ENCODE measurements at places on chromosomes 12 and 14.
A peak's percentile ranks its signal among the peaks of the same experiment; 100 is the strongest.

GRCh38 chr12:117498256-117498655 is 136.8 kb upstream of the NOS1 start:
- DNase-seq: no peak

DNA sequence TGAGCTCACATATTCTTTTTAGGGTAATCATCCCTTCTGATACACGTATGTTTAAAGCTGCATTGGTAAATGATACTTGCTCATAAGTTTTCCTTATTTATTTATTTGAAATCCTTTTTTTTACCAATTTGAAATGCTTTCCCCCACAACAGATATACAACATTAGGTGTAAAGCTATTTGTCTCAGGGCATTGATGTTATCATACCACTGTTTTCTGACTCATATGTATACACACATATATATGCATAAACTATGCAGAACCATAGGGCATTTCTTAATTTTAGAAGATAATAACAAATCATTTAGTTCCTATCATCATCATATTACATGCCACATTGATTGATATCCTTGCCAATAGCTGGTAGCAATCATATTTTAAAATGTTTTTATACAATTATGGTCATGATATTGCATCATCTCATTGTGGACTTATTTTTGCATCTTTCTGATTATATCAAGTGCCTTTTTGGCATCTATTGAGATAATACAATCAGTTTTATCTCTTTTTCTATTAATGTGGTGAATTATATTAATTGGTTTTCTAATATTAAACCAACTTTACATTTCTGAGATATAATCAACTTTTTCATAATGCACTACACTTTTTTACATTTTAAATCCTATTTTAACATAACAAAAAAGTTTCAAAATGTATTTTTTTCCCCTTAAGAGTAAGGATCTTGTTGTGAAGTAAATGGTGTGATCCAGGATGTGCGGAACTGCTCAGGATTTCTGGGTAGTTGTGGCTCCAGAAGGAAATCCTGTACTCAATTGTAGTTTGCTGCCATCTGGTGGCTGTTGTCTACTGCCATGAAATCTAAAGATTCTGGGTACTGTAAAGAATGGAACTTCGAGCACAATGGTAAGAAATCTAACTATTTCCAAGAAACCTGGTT is 16.7 kb downstream of the OR9K2 start:
- peak; percentile 9 for DNase-seq

DNA sequence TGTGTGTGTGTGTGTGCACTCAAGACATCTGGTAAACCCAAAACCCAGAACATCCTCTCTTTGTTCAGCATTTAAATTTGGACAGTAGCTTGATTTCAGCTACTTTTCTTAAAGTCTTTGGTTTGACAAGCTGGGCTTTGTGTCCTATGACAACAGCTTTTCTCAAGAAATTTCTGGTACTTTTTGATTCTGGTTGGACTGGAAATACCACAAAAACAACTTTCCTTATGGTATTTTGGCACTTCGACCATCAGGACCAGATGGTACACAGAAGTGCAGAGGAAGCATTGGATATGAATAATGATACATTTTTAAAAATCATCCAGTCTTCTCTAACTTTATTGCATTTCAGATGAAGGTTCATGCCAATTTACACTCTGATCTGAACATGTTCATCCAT is 286.6 kb upstream of the FLRT2 start:
- DNase-seq: no peak

DNA sequence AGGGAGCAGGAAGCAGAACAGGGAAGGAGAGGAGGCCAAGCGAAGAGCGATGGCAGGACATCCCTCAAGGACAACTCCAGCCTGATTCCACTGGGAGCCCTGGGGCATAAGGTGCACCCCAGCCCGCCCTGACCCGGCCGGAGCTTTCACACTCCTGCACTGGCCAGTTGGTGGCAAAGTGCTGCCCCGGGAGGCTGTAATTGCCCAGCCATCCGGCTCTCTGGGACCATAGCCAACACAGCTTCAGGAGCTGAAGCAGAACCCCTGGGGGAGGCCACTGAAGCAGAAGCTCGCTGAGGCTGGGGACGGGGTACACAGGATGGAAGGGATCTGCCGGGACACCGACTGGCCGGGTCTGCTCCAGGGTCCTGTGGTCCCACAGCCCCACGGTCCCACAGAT is 41.9 kb upstream of the BEGAIN start:
- DNase-seq: no peak

- DNase-seq: no peak
These were observed 104.0 kb upstream of the ATF1 start for GRCh38 chr12:50659690-50660424.

DNA sequence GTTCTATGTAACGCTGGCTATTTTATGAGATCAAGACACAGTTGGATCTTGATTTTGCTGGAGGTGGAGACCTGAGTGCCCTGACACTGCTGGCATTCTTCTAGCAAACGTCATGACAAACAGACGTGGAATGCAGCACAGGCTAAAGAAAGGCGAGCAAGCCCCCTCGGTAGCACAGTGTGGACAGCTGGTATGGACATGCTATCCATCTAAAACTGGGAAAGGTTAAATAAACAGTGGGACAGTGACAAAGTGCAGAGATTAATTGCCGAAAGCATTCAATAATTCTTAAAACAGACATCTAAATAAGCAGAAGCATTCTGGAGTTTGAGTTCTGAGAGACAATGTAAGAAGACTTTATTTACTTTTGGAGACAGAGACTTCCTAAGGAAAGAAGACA is 237.2 kb downstream of the FBXL14 start:
- DNase-seq: no peak

DNA sequence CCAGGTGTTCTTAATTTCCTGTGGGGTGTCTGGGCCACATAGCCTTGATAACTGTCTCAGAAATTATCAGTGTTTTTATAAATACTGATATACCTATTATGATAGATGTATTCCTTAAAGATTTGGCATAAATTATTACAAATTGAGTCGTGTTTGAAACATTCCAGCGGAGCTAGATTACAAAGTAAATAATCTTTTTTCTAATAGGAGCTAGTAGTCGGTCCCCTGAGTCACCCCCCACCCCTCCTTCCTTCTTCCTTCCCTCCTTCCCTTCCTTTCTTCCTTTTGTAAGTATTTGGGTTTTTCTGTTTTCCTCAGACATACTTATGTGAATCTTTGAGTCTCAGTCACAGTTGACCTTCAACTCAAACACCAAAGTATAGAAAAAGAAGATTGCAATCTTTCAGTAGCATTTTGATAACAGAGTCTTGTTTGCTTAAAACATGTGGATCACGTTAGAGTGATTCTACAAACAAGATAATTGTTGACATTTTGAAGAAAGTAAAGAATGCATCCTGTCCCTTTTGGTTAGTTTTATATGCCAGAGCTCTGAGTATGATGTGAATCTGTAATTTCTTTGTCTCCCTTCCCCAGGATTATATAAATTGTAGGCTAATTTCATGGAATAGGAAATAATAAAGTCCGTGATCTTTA is 264.0 kb downstream of the FUT8 start:
- no peak for DNase-seq

DNA sequence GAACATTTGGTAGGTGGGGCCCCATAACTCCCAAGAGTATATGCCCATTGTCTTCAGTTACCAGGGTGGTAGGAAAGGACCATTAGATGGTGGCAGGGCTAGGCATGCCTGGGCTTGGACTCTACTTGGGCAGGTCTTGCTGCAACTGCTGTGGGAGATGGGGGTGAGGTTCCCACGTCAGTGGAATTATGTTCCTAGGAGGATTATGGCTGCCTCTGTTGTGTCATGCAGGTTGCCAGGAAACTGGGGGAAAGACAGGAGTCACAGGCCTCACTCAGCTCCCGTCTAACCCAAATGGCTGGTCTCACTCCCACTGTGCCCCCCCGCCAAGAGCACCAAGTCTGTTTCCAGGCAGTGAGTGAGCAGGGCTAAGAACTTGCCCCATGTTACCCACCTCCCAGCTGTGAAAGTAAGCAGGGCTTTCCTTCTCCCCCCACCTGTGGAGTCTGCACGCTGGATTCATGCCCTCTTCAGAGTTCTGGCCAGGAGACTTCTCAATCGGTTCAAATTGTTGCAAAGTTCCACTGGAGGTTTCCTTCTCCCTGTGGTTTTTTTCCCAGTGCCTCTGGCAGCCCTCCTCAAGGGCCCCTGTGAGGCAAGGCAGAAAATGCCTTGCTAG is 337.5 kb downstream of the CCDC91 start:
- no peak for DNase-seq

DNA sequence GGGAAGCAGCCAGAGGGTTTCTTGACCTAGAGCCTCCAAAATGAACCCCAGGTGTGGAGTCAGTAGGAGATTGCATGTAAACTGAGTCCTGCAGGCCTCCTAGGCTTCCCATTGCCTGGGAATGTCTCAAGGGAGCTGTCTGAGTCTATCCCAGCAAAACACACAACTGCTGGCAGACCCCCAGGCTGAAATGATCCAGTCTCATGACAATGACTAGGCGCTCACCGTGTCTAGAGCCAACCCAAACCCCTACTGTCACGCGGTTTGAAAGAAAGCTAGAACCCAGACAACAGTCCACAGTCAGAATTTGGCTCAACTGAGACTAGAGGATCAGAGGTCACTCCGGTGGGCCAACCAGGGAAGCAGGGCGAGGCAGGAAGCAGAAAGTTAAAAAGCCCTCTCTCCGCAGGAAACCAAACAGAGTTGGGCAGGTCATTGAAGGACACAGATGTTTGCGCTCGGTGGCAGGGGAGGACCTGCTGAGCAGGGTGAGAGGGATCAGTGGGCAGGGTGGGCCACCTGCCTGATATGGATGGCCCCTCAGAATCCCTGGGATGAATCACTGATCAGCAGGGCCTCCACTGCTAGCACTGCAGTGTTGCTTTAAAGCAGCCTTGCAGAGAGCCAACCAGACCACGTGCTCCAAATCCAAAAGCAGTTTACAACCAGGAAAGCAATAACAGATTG is 23.8 kb downstream of the ACTN1 start:
- no peak for DNase-seq

DNA sequence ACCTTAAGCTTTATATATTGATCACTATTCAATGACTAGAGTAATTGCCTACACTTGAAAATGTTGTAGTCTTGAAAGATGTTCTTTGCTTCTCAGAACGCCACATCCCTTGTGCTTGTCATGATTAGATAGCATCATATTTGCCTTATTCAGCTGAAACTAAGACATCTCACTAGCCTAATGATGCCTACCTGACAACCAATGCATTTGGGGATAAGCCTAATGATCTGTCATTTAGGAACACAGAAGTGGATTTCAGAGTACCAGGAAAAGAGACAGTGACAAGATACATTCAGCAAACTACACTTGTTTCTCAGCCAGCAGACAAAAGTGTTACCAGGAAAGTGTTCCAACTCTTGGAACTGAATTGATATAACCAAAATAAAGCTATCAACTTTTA is 83.7 kb downstream of the ARMH4 start:
- DNase-seq: no peak

GRCh38 chr14:76109087-76109880 is 42.4 kb upstream of the GPATCH2L start:
- no peak for DNase-seq

- no peak for DNase-seq
These were observed 12.8 kb downstream of the RITA1 start for GRCh38 chr12:113198296-113198695.

DNA sequence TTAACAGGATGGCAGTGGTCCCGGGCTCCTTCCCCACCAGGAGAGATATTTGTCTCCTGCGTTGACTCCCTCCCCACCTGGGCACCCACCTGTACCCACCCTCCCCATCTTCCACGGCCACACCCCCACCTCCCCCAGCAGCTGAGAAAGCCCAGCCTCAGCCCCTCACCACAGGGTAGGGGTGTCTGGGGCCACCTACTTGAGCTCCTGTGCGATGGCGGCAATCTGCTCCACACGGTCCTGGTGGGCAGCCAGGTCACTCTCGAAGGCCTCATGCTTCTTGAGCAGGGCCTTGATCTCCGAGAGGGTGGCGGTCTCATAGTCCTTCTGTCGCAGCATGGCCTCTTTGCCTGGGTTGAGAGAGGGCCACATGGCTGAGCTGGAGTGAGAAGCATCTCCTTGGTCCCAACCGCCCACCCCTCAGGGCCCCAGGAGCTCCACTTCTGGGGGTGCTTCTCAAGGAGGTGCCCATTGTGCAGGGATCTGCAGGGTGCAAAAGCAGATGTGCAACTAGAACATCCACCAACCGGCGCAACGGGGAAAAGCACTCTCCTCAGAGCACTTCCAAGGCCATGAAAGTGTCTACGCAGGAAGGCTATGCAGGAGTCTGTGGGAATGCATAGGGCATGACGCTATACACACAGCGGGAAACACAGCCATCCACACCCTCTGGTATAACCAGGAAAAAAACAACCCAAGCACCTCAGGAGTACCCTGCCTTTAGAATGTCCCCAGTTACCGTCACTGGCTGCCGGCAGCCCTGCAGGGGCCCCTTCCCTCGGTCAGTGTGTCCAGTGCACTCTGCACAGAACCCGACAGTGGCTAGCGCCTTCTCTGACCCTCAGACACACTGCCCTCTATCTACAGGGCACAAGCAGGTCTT is 92.6 kb upstream of the ZFP36L1 start:
- DNase-seq: no peak

DNA sequence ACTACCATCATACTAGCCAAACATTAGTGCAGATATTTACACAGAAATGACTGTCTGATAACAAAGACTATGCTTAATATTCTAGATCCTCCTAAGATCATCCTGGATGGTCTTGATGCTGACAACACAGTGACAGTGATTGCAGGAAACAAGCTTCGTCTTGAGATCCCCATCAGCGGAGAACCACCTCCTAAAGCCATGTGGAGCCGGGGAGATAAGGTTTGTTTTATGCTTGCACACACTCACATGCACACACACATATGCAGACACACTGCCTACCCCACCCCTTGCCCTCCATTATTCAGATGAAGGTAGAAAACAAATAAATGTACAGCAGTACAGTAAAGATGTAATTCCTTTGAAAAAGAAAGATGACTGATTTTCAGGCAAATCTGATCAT is 44.4 kb upstream of the CHPT1 start:
- DNase-seq: no peak
